ENCODE measurements at places on chromosomes 6 and 20.

DNA sequence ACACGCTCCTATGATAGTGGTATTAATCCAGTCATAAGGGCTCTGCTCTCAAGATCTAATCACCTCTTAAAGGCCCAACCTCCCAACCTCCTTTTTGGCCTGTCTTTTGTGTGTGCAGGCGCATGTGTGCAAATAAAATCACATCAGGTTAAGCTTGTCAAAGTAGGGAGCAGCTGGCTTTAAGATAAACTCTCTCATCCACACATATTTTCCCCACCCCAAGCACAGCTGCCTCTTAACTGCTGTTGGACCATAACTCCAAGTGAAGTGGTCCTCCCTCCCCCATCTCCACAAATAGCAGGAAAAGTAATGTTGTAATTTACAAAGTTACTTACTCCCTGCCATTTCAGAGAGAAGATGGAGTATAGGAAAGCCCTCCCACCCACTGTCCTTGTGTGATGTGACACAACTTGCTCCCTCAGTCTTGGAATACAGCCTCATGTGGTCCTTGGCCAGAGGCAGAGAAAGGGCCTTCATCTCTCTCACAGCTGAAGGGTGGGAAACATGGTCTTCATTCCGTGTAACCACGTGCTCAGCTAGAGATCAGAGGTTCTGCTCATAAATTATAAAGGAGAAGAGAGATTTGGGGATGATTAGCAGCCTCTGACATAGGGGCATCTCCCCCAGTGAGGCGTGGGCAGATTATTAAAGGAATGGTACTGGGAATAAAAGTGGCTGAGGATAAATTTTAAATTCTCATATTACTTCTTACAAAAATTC lies 74.8 kb upstream of the TPD52L1 start:
- no peak overlapping the region for H3K27ac ChIP-seq
- H3K36me3 ChIP-seq: no peaks in the 10 kb centered on the region
- H3K4me3 ChIP-seq: no peak overlapping the region
- DNase-seq: no peak
- H3K27me3 ChIP-seq: no peaks in the 10 kb centered on the region

GRCh38 chr20:55667955-55668354 lies 337.4 kb downstream of the CBLN4 start:
- H3K36me3 ChIP-seq: no peaks in the 10 kb centered on the region
- no peaks in the 10 kb centered on the region for H3K4me1 ChIP-seq
- H3K4me3 ChIP-seq: no peak overlapping the region
- DNase-seq: no peak

DNA sequence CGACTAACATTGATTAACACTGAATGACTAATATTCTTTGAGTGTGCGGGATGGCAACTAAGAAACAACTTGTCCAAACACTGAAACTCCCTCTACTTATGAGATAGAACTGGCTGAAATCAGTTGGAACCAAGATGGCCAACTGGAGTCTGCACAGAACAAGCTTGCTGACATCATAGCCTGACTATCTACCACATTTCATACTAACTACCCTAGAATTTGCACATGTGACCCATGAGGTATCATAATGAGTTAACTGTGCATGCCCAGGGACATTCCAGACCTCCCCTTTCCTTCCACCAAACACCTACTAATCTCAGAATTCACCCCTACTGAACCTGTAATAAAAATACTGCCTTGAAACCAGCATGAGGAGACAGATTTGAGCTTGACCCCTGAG lies 43.2 kb downstream of the PHIP start:
- peaks cover 55% of the 10 kb centered on the region for H3K4me1 ChIP-seq
- DNase-seq: peak; percentile 12
- peaks cover 63% of the 10 kb centered on the region for H3K36me3 ChIP-seq
- H3K27me3 ChIP-seq: no peaks in the 10 kb centered on the region

DNA sequence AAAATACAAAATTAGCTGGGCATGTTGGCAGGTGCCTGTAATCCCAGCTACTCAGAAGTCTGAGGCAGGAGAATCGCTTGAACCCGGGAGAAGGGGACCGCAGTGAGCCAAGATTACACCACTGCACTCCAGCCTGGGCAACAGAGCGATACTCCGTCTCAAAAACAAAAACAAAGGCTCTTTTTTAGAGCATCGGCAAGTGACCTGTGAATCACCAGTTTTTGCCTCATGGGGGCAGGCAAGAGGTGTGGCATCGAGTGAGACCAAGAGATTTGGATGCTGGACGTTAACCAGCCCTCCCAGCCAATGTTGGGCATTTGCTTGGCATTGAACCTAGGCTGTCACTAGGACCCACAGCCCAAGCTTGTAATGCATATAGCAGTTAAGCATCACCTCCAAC lies 14.6 kb upstream of the CDK5RAP1 start:
- H3K4me1 ChIP-seq: no peaks in the 10 kb centered on the region
- H3K36me3 ChIP-seq: no peaks in the 10 kb centered on the region
- no peaks in the 10 kb centered on the region for H3K27me3 ChIP-seq
- H3K27ac ChIP-seq: no peak overlapping the region
- peak; percentile 24 for DNase-seq

GRCh38 chr6:123635144-123635543 lies 1.6 kb downstream of the TRDN start:
- no peaks in the 10 kb centered on the region for H3K4me1 ChIP-seq
- no peaks in the 10 kb centered on the region for H3K27me3 ChIP-seq
- no peaks in the 10 kb centered on the region for H3K36me3 ChIP-seq
- H3K4me3 ChIP-seq: no peak overlapping the region
- no peak for DNase-seq

GRCh38 chr6:20014508-20014907 lies 177.3 kb downstream of the ID4 start:
- no peaks in the 10 kb centered on the region for H3K4me1 ChIP-seq
- H3K4me3 ChIP-seq: no peak overlapping the region
- no peak overlapping the region for H3K27ac ChIP-seq
- no peaks in the 10 kb centered on the region for H3K36me3 ChIP-seq
- peaks cover 9% of the 10 kb centered on the region for H3K27me3 ChIP-seq

DNA sequence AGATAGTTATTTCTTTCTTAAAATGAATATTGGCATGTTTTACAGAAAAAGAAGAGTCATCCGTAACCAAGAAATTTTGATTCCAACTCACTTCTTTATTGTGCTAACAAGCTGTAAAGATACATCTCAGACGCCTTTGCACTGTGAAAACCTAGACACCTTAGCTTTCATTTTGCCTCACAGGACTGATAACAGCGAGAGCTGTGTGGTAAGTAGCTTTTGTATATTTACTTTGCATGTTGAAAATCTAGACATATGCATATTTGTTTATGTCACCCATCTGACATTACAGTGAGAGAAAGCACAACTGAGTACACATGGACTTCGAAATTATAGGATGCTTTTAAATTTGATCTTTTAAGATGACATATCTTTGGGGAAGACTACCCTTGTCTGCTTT lies 64.7 kb downstream of the CCN2 start:
- H3K27me3 ChIP-seq: peaks cover 6% of the 10 kb centered on the region
- no peaks in the 10 kb centered on the region for H3K36me3 ChIP-seq
- no peak overlapping the region for H3K27ac ChIP-seq
- no peak for DNase-seq
- no peaks in the 10 kb centered on the region for H3K4me1 ChIP-seq

GRCh38 chr20:39089029-39089428 lies 126.9 kb downstream of the DHX35 start:
- no peak overlapping the region for H3K4me3 ChIP-seq
- no peaks in the 10 kb centered on the region for H3K36me3 ChIP-seq
- peaks cover 3% of the 10 kb centered on the region for H3K27me3 ChIP-seq
- H3K4me1 ChIP-seq: no peaks in the 10 kb centered on the region

GRCh38 chr20:41352106-41352505 lies 11.5 kb downstream of the LPIN3 start:
- H3K27me3 ChIP-seq: no peaks in the 10 kb centered on the region
- no peaks in the 10 kb centered on the region for H3K36me3 ChIP-seq
- no peak for DNase-seq
- no peak overlapping the region for H3K4me3 ChIP-seq

DNA sequence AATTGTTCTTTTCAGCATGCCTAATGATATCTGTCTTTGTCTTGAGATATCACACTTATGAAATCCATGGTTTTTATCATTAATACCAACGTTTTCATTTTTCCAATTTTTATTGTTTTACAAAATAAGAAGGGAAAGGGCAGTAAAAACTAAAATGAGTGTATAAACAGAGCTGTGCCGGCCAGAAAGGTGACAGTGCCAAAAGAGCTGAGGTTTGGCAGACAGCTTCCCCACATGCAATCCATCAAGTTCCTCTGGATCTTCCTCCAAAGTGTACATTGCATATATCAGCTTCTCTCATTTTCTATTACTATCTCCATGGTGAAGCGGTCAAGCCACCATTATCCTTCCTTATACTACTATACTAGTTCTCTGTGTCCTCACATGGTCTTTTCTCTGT lies 10.1 kb upstream of the TMEM244 start:
- peaks cover 12% of the 10 kb centered on the region for H3K4me1 ChIP-seq
- no peak for DNase-seq
- no peak overlapping the region for H3K27ac ChIP-seq
- H3K27me3 ChIP-seq: no peaks in the 10 kb centered on the region
- H3K36me3 ChIP-seq: no peaks in the 10 kb centered on the region

DNA sequence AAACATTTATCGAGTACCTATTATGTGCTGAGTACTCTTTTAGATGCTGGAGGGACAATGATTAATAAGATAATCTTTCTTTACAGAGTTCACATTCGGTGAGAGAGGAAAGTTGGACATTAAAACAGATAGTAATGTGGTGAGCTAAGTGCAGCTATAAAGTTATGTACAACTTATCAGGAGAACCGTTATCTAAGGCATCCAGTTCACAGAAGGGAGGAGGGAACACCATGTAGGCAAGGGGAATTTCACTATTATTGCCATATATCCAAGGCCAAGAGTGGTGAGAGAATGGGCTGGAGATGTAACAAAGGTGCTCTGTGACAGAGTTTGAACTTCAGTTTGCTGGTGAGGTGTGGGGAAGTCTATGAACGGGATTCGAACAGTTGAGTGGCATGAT lies 105.8 kb downstream of the CARMIL1 start:
- no peak overlapping the region for H3K4me3 ChIP-seq
- DNase-seq: no peak
- no peak overlapping the region for H3K27ac ChIP-seq
- H3K36me3 ChIP-seq: peaks cover 2% of the 10 kb centered on the region
- H3K27me3 ChIP-seq: no peaks in the 10 kb centered on the region

- no peaks in the 10 kb centered on the region for H3K36me3 ChIP-seq
- peaks cover 5% of the 10 kb centered on the region for H3K27me3 ChIP-seq
- DNase-seq: no peak
Measured at GRCh38 chr20:58623579-58624473, 27.3 kb upstream of the STX16 start.

GRCh38 chr6:39206250-39206721 lies 23.0 kb downstream of the KCNK5 start:
- no peak overlapping the region for H3K4me3 ChIP-seq
- H3K36me3 ChIP-seq: peaks cover 27% of the 10 kb centered on the region
- H3K27me3 ChIP-seq: no peaks in the 10 kb centered on the region
- H3K27ac ChIP-seq: no peak overlapping the region

- H3K27ac ChIP-seq: no peak overlapping the region
- DNase-seq: no peak
- no peaks in the 10 kb centered on the region for H3K4me1 ChIP-seq
- no peaks in the 10 kb centered on the region for H3K27me3 ChIP-seq
- H3K4me3 ChIP-seq: no peak overlapping the region
- H3K36me3 ChIP-seq: no peaks in the 10 kb centered on the region
Measured at GRCh38 chr6:35052694-35053565, 88.2 kb downstream of the TCP11 start.

DNA sequence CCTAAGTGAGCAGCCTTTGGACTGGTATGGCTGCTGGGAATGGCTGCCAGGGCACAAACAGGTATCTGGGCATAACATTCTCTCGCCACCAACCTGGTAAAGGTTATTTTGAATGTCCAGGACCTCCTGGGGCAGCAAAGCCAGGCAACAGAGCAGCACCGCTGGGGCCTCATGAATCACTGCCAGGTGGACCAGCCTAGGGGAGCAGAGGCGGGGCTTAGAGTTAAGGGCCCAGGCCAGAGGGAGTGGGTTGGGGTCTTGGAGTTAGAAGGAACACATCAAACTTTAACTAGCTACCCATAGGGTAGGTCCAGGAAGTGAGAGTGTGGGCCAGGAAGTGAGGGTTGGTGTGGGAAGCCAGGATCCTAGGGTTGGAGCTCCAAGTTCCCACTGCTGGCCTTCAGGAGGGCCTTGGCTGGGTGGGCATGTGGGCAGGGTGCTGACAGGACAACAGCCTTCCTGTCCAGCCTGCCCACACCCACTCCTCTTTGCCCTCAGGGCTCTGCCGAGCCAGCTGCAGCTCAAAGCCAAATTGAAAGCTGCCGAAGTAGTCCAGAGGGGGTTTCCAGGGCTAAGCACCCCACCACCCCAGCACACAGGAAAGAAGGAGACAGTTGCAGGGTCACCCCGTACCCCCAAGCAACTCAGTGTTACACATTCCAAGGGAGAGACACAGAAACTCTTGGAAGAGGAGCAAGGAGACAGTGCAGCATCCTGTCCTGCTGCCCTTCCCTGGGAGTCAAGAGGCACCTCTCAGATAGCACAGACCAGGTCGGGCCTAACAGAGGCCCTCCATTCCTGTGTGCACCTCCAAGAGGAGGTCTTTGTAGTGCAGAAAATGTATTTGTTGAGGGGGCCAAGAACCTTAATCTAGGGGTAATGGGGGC lies 2.6 kb downstream of the NFKBIE start:
- peak overlapping the region; percentile 95 for H3K27ac ChIP-seq
- H3K4me1 ChIP-seq: peaks cover 54% of the 10 kb centered on the region
- DNase-seq: no peak
- peak overlapping the region; percentile 95 for H3K4me3 ChIP-seq

- no peak overlapping the region for H3K4me3 ChIP-seq
- no peak for DNase-seq
- peaks cover 71% of the 10 kb centered on the region for H3K4me1 ChIP-seq
Measured at GRCh38 chr20:50536333-50536732, 26.1 kb downstream of the PTPN1 start.

DNA sequence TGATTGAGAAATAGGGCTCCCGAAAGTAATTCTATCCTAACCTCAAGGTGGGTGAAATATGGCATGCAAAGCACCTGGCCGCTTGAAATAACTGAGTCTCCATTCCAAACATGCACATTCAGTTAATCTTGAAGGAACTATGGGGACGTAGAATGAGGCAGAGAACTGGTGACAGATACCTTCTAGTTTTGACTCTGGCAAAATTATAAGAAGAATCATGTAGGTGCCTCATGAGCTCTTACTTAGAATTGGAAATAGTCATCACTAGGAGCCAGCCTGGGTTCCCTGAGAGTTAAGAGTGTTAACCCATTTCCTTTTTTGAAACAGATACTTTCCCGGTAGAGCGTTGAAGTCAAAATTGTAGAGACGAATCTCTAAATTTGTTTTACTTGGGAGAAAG lies 49.3 kb downstream of the RPF2 start:
- H3K4me3 ChIP-seq: no peak overlapping the region
- no peak for DNase-seq
- no peak overlapping the region for H3K27ac ChIP-seq
- peaks cover 4% of the 10 kb centered on the region for H3K4me1 ChIP-seq
- H3K27me3 ChIP-seq: no peaks in the 10 kb centered on the region

Measured in activated CD8-positive, alpha-beta T cell treated with anti-CD3 and anti-CD28 coated beads for 36 hours (primary cell).